ENCODE measurements at places on chromosomes 6 and 20.
A peak's percentile ranks its signal among the peaks of the same experiment; 100 is the strongest.

DNA sequence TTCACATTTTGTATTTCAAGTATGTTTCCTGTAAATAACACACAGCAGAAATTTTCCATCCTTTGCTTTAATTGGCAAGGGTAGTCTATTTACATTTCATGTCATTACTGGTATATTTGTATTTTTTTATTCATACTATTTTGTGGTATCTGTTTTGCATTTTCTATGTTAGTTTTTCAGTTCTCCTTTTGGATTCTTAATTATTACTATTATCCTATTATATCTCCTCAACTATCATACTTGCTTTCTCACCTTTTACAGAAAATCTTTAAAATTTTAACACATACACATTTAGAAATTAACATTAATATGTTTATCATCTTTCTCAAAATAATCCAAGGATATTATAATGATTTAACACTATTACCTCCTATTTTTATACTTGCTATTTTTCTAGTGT is 918.3 kb upstream of the MAP3K7 start:
- no peak for DNase-seq

DNA sequence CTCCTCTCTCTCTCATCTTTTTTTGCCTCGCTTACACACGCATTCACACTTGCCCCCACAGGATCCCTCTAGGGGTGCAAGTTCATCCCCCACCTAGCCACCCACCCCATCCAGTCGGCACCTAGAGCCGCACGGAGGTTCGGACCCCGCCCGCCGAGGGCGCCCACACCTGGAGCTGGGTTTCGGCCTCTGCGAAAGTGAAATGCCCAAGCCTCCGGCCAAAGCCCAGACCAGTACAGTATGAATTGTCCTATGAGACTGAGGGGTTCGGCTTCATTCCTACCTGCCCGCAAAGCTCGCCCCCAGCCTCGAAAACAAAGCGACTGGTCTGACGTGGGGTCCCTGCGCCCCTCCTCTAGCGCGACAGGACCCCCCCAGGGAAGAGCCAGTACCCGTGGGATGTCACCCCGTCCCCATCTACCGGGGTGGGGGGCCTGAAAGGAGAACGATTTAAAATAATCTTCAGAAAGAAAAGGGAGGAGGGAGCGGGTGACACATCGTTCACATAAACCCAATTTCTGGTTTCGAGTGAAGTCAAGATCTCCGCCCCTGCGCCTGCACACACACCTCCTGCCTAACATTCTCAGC is 1.5 kb downstream of the TFAP2A start:
- DNase-seq: no peak

DNA sequence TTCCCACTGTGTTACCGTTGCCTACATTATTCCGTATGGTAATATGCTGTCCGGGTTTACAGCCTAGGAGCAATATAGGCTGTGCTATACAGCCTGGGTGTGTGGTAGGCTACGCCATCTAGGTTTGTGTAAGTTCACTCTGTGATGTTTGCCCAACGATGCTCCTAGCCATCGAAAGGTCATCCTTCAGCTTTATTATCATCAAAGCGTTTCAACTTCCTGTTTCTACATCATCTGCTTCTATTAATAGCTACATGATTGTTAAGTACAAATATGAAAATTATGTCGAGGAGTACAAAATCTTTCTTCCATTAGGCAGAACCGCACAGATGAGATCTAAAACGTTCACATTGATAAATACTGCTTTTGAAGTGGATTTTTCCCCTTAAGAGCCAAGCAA is 69.9 kb downstream of the PPP1R14C start:
- no peak for DNase-seq

GRCh38 chr6:79650950-79651349 is 19.8 kb downstream of the SH3BGRL2 start:
- DNase-seq: no peak

GRCh38 chr20:40192081-40192480 is 497.0 kb downstream of the MAFB start:
- DNase-seq: peak; percentile 15

- DNase-seq: no peak
These were observed 7.6 kb downstream of the SPATS1 start for GRCh38 chr6:44349904-44350649.

DNA sequence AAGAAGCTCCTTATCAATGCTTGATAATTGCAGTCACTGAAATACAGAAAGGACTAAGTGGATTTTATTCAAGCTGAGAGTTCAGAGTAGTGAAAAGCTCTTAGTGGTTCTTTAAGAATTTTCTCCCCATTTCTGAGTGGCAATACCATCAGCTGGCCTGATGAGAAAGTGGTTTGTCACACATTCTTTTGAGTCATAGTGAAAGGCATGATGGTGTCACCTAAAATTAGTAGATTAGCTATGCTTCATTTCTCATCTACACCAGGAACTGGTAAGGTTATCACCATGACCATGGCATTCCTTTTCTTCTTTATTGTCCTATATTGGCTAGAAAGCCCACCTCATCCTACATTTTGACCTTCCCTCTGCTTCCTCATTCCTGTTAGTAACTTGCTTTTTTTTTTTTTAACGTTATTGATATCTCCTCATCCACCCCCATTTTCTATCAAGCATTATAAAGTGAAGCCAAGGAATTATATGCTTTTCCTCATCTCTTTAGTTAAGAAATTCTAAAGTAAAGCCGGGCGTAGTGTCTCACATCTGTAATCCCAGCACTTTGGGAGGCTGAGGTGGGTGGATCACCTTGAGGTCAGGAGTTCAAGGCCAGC is 67.4 kb upstream of the LOC128125822 start:
- no peak for DNase-seq

DNA sequence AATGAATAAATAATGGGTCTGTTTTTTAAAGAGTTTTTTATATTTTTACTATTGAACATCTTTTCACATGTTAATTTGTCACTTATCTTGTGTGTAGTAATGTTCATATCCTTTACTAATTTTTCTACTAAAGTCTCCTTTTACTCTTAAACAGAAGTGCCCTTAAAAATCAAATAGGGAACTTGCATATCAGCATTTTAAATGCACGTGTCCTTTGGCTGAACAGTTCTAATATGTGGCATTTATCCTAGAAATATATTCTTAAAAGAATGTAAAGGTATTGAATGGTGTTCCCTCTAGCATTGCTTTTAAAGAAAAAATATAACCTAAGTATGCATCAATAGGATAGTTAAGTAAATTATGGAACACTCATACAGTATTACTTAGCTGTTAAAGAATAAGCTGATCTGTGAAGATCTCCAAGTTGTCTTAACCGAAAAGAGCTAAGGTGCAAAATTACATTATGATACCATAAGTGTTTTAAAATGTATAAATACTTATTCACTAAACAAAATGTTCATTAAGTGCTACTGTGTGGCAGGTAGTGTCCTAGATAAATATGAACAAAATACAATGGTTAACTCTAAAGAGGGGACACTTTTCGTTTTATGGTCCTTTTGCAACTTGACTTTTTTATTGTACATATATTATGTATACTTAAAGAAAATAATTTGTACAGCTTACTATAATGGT is 631 bp upstream of the PGBD1 start:
- no peak for DNase-seq

GRCh38 chr6:69668916-69669315 is 127.9 kb downstream of the LMBRD1 start:
- no peak for DNase-seq

DNA sequence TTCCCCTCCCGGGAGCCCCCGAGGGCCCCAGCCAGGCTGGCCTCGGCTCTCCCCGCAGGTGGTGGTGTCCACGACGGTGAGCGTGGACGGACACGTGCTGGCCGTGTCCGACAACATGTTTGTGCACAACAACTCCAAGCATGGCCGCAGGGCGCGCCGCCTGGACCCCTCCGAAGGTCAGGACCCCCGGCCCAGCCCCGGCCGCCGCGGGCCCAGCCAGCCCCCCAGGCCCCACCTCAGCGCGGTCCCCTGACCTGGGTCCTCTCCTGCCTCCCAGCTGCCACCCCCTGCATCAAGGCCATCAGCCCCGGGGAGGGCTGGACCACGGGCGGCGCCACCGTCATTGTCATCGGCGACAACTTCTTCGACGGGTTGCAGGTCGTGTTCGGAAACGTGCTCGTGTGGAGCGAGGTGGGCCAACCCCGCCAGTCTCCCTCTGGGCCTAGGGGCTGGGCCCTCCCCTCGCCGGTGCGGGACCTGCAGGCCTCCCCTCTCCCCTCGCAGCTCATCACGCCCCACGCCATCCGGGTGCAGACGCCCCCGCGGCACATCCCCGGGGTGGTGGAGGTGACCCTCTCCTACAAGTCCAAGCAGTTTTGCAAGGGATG is 51.0 kb downstream of the CPXM1 start:
- DNase-seq: no peak

- DNase-seq: no peak
These were observed 20.9 kb downstream of the COL9A3 start for GRCh38 chr20:62837790-62838127.

- DNase-seq: no peak
These were observed at the start of gene MUCL3 for GRCh38 chr6:30940361-30940986. MUCL3 (plus strand) TSS chr6:30940973; CDS start chr6:30941000, 27 bp downstream.

GRCh38 chr6:132650429-132650828 is 8.6 kb downstream of the TAAR1 start:
- DNase-seq: no peak

GRCh38 chr6:90086517-90086916 is 192.2 kb downstream of the GJA10 start:
- no peak for DNase-seq

- DNase-seq: no peak
These were observed 169.4 kb downstream of the SYNDIG1 start for GRCh38 chr20:24638591-24639548.

DNA sequence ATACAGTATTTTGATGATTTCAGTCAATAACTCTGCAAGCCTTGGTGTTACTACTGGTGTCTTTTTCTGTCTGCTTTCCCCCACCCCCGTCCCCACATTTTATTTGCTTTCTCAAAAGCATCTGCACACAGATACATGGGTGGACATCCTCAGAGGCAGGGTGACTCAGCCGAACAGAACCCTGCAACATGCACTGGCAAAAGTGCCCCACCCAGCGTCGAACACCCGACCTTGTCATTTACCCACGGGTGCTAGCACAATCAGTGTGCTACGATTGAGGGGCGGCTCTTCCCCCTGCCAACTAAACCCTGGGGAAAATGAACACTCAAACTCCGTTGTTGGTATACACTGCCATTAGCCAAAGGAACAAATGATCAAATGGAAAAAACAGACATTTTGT is 115.9 kb upstream of the NAA20 start:
- no peak for DNase-seq

GRCh38 chr20:7505152-7505834 is 435.0 kb downstream of the HAO1 start:
- DNase-seq: no peak

- DNase-seq: no peak
These were observed 17.9 kb downstream of the RNGTT start for GRCh38 chr6:88945415-88946008.

Data from AG10803 (cell line).